Small intestine (tissue), 16 donors: ENCODE measurements at places on chromosomes 16 and 17.

- no peak for DNase-seq
- no peaks in the 10 kb centered on the region for H3K27me3 ChIP-seq
- no peaks in the 10 kb centered on the region for H3K36me3 ChIP-seq
- H3K4me1 ChIP-seq = no peaks in the 10 kb centered on the region
These were observed 300.1 kb downstream of the FOXL1 start for GRCh38 chr16:86878236-86879080.

DNA sequence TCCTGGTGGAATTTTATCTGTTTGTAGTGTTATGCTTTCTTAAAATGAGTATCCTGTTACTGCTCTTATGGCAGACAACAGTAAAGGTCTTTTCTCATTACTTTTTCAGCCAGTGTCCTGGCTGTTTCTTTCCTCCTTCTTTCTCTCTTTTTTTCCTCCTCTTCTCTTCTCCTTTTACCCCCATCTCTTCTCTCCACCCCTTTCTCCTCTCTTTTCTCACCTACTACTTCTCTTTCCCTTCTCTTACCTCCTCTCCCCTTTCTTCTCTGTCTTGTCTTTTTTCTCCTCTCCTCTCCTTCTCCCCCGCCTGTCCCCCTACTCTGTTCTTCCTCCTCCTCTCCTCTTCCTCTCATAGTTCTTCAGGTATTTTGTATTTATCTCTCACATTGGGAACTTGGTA lies 48.9 kb downstream of the CPD start:
- DNase-seq = no peak
- H3K36me3 ChIP-seq = peaks cover 15% of the 10 kb centered on the region
- H3K4me1 ChIP-seq = no peaks in the 10 kb centered on the region
- H3K27me3 ChIP-seq = no peaks in the 10 kb centered on the region
- H3K27ac ChIP-seq = no peak overlapping the region

DNA sequence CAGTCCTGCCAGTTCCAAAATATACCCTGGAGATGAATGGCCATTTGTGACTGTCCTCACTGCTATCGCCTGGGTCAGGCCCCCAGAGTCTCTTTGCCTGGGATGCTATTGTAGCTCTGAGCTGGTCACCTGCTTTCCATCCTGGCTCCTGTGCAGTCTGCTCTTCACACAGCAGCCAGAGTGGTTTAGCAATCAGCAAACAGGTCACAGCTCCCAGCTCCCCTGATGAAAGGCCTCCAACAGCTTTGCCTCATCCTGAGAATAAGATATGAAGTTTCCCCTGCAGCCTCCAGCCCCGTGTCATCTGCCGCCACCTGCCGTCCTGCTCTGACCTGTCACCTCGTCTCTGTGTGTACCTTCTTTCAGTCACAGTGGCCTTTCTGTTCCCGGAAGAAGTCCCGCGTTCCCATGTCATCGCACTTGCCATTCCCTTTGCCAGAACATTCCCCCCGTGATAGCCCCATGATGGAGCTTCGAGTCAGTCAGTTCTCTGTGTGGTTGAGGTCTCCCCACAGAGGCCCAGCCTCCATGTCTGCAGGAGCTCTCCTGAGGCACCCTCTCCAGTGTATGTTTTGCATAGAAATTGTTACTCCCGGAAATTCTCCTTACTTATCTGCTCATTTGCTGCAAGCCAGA lies 281.5 kb downstream of the SNX29 start:
- H3K27me3 ChIP-seq = no peaks in the 10 kb centered on the region
- H3K4me3 ChIP-seq = no peak overlapping the region
- H3K36me3 ChIP-seq = no peaks in the 10 kb centered on the region

DNA sequence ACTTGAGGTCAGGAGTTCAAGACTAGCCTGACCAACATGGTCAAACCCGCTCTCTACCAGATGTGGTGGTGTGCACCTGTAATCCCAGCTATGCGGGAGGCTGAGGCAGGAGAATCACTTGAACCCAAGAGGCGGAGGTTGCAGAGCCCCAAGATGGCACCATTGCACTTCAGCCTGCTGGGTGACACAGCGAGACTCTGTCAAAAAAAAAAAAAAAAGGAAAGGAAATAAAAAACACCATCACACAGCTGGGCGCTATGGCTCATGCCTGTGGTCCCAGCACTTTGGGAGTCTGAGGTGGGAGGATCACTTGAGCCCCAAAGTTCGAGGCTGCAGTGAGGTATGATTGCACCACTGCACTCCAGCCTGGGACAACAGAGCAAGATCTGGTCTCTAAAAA lies 13.3 kb upstream of the SBK1 start:
- H3K27me3 ChIP-seq = no peaks in the 10 kb centered on the region
- peaks cover 3% of the 10 kb centered on the region for H3K4me1 ChIP-seq
- H3K27ac ChIP-seq = no peak overlapping the region
- no peak for DNase-seq
- no peak overlapping the region for H3K4me3 ChIP-seq
- H3K36me3 ChIP-seq = no peaks in the 10 kb centered on the region

DNA sequence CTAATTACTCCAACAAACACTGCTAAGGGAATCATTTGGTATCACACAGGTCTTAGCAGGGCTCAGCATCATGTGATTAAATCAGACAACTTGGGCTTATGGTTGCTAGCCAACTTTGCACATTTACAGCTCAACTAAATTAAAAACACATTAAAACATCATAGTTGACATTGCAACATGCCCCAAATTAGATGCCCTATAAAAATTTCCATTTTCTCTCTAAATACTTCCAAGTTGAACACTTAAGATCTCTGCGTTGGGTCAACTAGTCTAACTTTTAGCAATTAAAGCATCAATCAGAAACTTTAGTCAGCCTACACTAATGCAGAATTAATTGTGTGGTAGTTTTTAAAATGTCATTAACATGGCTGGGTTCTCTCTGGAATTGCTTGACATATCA lies 12.1 kb downstream of the DNAJC7 start:
- peaks cover 15% of the 10 kb centered on the region for H3K4me1 ChIP-seq
- no peaks in the 10 kb centered on the region for H3K27me3 ChIP-seq
- no peak overlapping the region for H3K27ac ChIP-seq
- peaks cover 3% of the 10 kb centered on the region for H3K36me3 ChIP-seq
- DNase-seq = no peak

DNA sequence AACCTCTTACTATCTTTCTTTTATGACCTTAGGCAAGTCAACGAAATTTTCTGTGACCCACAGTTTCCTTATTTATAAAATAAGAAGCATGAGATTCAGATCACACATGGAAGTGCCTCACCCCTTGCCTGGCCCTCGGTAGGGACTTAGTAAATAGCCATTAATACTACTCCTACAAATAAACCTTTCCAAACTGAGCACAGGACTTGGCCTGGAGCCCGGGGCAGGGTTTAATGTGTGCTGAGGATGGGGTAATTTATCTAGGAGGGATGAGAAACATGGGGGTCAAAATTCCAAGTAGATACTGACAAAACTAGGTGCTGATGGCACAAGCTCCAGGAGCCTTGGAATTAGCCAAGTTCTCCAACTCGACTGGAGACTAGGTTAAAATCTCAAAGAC lies 35.0 kb downstream of the PITPNC1 start:
- H3K4me3 ChIP-seq = no peak overlapping the region
- H3K27me3 ChIP-seq = no peaks in the 10 kb centered on the region
- no peak overlapping the region for H3K27ac ChIP-seq
- peaks cover 3% of the 10 kb centered on the region for H3K4me1 ChIP-seq
- H3K36me3 ChIP-seq = no peaks in the 10 kb centered on the region

DNA sequence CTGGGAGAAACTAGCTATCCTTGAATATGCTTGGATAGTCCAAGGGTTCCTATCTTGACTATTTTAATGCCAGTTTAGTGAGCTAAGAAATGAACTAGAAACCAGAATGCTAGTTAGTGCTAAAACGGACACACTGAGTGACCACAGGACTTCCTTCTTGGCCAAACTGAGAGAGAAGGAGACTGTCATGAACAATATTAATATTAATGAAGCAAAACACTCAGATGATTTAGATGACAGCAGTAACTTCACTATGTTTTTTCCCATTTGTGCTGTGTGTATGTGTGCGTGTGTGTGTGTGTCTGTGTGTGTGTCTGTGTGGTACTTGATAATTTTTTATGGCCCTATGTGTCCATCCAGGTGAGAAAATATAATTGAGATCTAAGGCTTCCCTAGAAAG lies 2.2 kb upstream of the ATXN1L start:
- H3K4me1 ChIP-seq = no peaks in the 10 kb centered on the region
- DNase-seq = no peak

GRCh38 chr17:13281626-13282025 lies 263.8 kb upstream of the ELAC2 start:
- no peaks in the 10 kb centered on the region for H3K36me3 ChIP-seq
- no peak overlapping the region for H3K27ac ChIP-seq
- H3K4me1 ChIP-seq = no peaks in the 10 kb centered on the region
- no peaks in the 10 kb centered on the region for H3K27me3 ChIP-seq
- no peak overlapping the region for H3K4me3 ChIP-seq
- DNase-seq = no peak

- H3K27ac ChIP-seq = peak overlapping the region; percentile 98
- peak overlapping the region; percentile 100 for H3K4me3 ChIP-seq
- H3K36me3 ChIP-seq = no peaks in the 10 kb centered on the region
- H3K27me3 ChIP-seq = no peaks in the 10 kb centered on the region
- H3K4me1 ChIP-seq = no peaks in the 10 kb centered on the region
These were observed 584 bp upstream of the TNRC6A start for GRCh38 chr16:24728891-24729242.

DNA sequence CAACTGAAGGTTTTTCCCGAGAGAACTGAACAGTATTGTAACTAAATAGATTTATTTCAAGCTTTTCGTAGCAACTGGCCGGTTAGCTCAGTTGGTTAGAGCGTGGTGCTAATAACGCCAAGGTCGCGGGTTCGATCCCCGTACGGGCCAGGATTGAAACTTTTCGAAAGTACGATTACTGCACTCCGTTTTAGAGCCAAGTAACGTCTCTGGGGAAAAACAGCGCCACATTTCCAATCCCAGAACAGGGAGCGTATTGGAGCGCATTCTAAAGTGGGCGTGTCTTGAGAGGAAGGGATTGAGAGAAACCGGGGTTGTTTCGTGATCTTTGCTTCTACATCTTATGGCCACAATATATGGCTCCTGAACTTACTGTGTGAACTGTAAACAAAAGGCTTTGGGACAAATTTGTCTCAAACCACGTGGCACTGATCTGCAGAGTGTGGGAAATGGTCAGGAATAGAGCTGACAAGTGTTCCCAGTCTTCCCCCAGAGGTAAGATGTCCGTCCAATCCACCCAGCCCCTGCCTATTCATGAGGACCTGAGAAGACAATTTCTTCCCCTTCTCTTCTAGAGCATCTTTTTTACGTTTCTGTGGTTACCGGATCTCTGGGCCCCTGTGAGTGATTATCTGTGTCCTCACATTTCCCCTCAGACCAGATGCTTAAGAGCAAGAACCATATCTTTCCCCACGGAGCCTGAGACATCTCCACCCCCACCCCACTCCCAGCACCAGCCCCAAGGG lies 2.3 kb downstream of the BORCS6 start:
- DNase-seq = peak; percentile 98
- no peaks in the 10 kb centered on the region for H3K36me3 ChIP-seq
- peak overlapping the region; percentile 99 for H3K27ac ChIP-seq

DNA sequence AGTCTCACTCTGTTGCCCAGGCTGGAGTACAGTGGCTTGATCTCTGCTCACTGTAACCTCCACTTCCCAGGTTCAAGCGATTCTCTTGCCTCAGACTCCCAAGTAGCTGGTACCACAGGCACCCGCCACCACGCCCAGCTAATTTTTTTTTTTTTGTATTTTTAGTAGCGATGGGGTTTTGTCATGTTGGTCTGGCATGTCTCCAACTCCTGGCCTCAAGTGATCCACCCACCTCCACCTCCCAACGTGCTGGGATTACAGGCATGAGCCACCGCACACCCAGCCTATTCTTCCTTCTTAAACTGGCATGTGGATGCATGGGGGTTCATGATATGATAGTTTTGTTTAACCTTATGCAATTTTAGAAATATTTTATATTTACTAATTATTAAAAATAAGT lies 39.4 kb upstream of the VWA3A start:
- no peaks in the 10 kb centered on the region for H3K4me1 ChIP-seq
- no peak overlapping the region for H3K27ac ChIP-seq
- no peak overlapping the region for H3K4me3 ChIP-seq
- no peaks in the 10 kb centered on the region for H3K36me3 ChIP-seq

DNA sequence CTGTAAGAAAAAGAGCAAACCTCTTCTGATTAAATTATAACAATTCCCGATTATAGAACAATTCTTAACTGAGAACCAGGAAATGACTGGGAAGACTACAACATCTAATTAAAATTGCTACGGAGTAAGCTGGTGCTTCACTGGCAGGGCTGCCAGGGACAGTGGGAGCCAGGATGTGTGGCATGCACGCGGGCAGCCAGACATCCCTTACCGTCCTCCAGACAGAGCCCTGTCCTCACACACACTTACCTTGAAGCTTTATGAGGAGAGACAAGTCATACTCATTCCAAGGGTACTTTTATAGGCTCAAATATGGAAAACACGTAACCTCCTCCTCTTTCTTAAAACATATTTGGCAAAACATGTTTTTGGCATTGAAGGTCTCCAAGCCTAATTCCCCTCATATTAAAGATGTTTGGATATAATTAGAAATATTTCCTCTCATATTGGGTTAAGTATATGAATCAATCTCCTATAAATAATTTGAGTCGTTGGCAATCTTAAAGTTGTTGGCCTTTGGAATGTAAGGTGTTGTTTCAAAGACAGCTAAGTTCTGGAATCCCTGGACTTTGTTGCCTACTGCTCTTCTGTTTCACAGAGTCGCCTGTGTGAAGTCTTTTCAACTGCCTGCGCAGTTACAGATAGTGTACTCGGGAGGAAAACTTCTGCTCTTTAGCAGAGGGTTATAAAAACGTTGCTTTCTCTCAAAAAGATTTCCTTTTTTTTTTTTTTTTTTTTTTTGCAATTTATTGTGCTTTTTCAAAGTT lies at the start of gene MYH1:
MYH1 (minus strand) TSS at position 272 of the 767 bp plus-strand sequence. CDS start 1,900 bp downstream, outside the sequence.
- H3K4me1 ChIP-seq = no peaks in the 10 kb centered on the region
- no peaks in the 10 kb centered on the region for H3K27me3 ChIP-seq
- peak; percentile 10 for DNase-seq
- H3K4me3 ChIP-seq = no peak within 1 kb of the TSS

DNA sequence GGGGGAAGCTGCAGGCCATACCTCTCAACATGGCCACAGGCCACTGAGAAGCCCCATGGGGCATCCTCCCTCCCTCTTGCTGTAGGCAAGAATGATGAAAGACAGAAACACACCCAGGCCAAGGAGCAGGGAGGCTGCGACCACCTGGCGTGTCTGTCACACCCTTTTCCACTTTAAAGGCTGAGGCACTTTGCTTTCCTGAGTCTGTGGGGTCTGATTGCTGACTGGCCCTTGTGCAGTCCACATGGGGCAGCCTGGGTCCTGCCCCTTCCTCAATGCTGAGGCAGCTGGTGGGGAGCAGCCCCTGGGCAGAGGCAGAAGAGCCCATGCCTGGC lies 8.7 kb downstream of the TMEM204 start:
- H3K4me3 ChIP-seq = no peak overlapping the region
- H3K27me3 ChIP-seq = no peaks in the 10 kb centered on the region
- no peak for DNase-seq
- no peak overlapping the region for H3K27ac ChIP-seq

DNA sequence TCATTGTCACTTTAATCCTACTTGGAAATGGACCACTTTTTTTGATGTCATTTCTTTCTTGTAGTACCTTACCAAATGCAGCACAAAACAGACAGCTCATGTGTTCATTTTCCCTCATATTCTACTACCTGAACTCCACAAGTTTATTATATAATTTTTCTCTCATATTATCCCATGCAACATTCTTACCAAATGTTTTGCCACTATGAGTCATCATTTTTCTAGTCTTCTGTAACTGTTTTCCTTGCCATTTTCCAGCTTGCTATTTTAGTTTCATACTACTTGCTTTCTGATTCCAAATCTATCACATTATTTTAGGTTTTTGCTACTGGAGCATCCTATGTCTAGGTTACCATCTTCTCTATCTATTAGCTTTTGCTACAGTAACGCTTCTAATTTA lies 332.7 kb downstream of the ZFHX3 start:
- H3K4me1 ChIP-seq = no peaks in the 10 kb centered on the region
- no peaks in the 10 kb centered on the region for H3K27me3 ChIP-seq
- H3K36me3 ChIP-seq = no peaks in the 10 kb centered on the region
- H3K4me3 ChIP-seq = no peak overlapping the region
- H3K27ac ChIP-seq = no peak overlapping the region
